Anterior cingulate cortex (tissue), 58 donors: ENCODE measurements at places on chromosomes 7 and 10.

DNA sequence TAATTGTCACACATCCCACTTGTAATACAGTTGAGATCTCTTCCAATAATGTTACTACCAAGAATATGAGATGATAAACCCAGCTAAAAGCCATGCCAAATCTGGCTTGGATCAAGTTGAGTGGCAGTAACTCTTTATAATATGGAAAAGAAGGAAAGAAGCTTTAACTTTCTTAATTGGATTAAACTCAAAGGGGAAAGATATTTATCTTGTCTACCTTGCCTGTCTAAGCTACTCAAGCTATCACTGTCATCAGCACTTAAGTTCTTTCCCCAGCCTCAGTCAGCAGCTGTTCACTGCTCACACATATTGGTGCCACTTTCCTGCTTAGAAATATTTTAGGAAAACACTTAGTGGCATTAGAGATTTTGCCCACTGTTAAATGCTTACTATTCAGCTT lies 350.7 kb downstream of the IPMK start:
- DNase-seq = no peak

DNA sequence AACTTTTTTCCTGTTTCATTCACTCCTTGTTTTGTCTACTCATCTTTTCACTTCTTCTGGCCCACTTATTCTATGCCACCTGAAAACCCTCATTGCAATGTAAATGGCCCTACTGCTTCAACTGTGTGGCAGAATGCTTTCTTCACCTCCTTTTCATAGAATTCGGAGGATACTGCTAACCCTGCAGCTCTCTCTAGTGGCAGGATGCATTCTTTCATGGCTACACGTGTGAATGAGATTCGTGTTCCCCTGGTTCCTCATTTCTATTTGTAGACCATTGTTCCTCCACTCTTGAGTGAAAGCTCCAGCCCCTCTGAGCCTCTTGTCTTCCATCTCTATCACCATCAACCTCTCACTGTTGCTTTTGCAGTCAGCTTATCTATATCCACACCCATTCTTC lies 20.9 kb upstream of the CYP26C1 start:
- DNase-seq = no peak

- DNase-seq = peak; percentile 42
Observed at GRCh38 chr7:69399401-69399800, 198.9 kb upstream of the AUTS2 start.

GRCh38 chr10:129766611-129767550 lies 197.2 kb downstream of the EBF3 start:
- no peak for DNase-seq

GRCh38 chr10:96501985-96502384 lies 11.7 kb downstream of the TLL2 start:
- no peak for DNase-seq

- DNase-seq = no peak
Observed at GRCh38 chr7:136783934-136784333, 84.5 kb upstream of the CHRM2 start.

DNA sequence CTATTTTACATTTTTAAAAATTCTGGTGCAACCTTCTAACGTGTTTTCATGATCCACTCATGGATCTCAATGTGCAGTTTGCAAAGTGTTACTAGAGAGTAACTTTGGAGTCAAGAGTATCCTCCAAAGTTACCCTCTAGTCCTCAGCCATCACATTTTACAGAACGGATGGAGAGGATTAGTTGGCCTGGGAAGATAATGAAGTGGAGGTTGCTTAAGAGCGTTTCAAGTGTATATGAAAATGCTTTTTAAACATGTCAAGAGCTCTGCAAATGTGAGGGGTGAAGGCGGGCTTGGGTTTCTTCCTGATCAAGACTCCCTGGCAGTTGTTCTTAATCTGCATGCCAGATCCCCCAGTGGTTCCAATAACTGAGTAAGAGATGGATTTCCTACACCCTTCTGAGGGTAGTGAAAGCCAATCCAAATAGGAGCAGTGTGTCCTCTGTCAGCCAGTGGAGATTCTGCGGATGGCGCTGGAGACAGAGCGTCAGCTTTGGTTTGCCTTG lies 299.4 kb upstream of the NPVF start:
- DNase-seq = no peak

GRCh38 chr7:99653754-99654153 lies 26.0 kb downstream of the CYP3A5 start:
- DNase-seq = no peak
